ENCODE measurements at places on chromosomes 16 and 17.

DNA sequence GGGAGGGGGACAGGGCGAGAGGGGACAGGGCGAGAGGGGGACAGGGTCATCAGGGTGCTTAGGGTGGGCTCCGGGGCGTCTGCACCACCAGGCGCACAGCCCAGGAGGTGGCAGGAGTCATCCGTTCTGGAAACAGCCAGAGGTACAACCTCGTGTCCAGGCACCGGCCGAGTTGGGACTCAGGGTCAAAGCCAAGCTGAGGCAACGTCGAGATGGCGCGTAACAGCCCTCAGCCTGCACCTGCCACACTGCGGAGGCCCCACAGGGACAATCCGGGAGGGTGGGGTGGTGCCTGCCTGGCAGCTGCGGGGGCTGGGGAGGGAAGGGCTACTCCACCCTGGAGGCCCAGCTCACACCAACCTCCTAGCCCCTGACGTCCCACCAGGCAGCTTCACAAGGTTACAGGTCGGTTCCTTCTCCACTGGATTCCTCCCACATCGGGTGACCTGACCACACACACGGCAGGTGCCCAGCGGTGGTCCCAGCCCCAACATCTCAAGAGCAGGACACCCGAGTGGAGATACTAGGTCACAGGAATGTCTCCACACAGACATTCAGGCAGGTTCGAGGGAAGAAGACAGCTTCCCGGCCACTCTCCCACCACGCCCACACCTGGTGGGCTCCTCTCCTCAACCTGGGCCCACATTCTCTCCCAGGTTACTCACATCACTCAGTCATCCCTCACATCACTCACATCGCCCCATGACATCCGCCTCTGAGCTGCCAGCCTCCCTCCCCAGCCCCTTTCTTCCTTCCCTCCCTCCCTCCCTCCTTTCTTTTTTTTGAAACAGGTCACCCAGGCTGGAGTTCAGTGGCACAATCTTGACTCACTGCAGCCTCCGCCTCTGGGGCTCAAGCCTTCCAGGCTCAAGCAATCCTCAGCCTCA lies 47.3 kb downstream of the RPH3AL start:
- no peak for DNase-seq

GRCh38 chr17:39063681-39064069 lies 87.8 kb downstream of the PLXDC1 start:
- no peak for DNase-seq

- no peak for DNase-seq
Measured at GRCh38 chr16:52489894-52490293, 57.0 kb downstream of the TOX3 start.

GRCh38 chr16:64545768-64546167 lies 576.1 kb downstream of the CDH11 start:
- DNase-seq, result no peak

GRCh38 chr16:15031179-15031578 lies 24.7 kb downstream of the NTAN1 start:
- no peak for DNase-seq

DNA sequence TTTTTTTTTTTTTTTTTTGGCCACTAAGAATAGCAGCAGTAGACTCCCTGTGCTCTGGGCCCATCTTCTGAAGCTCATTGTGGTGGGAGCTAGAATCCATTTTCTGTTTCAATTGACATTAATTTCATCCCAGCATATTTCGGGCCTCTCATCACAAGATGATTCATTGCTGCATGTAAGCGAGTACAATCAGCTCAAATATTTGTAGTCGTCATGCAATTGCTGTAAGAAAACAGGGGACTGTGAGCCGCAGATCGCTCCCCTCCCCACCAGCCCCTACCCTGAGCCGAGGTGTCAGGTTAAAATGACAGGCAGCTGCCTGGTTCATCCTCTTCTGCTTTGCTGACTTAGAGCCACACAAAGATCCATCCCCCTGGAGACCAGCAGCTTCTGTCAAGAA lies 358.8 kb upstream of the CDH5 start:
- no peak for DNase-seq

- DNase-seq, result no peak
Measured at GRCh38 chr16:21302898-21303528, 24.9 kb upstream of the CRYM start.

GRCh38 chr16:19330841-19331397 lies 45.4 kb downstream of the CLEC19A start:
- DNase-seq, result no peak

- no peak for DNase-seq
Measured at GRCh38 chr17:81570964-81571363, 18.8 kb upstream of the FAAP100 start.

GRCh38 chr16:73126525-73126853 lies 78.6 kb upstream of the ZFHX3 start:
- DNase-seq, result no peak

- no peak for DNase-seq
Measured at GRCh38 chr16:2830355-2830695, 222 bp downstream of the ZG16B start.

- DNase-seq, result no peak
Measured at GRCh38 chr17:80270836-80271235, 10.2 kb downstream of the RNF213 start.

GRCh38 chr17:74833501-74834377 lies 25.9 kb downstream of the GRIN2C start:
- DNase-seq, result no peak

- no peak for DNase-seq
Measured at GRCh38 chr16:73302942-73303341, 255.0 kb upstream of the ZFHX3 start.

DNA sequence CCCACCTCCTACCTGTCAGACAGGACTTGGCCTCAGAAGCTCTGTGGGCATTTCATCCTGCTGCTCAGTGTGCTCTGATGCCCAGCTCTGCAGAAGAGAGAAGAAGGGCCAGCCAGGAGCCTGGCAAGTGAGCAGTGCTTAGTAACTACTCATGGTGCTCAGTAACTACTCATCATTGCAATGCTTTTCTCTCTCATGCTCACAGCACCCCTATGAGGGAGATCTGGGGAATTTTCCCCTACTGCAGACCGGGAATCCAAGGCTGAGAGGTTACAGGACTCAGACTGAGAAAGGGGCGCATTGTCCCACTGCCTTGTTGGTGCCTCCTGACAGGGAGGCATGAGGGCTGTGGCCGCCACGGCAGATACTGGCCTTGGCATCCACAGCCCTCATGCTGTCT lies 261.1 kb downstream of the C16orf95 start:
- no peak for DNase-seq

DNA sequence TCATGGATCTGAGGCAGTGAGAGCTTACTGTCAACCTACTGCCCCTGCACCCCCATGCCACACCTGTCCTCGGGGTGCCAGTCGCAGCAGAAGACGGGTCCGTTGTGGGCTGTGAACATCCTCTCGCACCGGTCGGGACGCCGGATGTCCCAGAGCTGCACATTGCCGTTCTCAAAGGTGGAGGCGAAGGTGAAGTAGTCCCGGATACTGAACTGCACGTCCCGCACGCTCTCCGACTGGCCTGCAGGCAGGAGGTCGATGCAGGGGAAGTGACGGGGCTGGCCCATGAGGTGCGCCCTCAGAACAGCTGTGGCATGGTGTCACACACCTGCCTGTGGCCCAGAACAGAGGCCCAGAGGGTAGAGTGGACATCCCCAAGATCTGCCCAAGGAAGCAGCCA lies 2.7 kb downstream of the WDR24 start:
- DNase-seq, result no peak
